ENCODE measurements at places on chromosomes 2 and 18.

GRCh38 chr2:102046135-102046986, 54.6 kb downstream of the IL1R2 start:
- no peak for DNase-seq

DNA sequence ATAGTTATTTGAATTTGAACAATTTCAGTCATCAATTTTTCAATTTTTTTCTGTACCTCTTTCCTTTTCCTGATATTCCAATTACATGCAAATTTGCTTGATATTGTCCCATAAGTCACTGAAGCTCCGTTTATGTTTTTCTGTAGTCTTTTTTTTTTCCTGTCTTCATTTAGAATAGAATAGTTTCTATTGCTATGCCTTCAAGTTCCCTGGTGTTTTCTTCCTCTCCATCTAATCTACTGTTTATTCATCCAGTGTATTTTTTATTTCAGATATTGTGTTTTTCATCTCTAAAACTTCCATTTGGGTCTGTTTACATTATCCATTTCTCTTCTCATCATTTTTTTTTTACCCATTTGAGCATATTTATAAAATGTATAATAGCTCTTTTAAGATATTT, 8.0 kb upstream of the EIF2AK2 start:
- DNase-seq, result no peak

GRCh38 chr2:20483194-20483895, 36.5 kb downstream of the RHOB start:
- DNase-seq, result no peak

DNA sequence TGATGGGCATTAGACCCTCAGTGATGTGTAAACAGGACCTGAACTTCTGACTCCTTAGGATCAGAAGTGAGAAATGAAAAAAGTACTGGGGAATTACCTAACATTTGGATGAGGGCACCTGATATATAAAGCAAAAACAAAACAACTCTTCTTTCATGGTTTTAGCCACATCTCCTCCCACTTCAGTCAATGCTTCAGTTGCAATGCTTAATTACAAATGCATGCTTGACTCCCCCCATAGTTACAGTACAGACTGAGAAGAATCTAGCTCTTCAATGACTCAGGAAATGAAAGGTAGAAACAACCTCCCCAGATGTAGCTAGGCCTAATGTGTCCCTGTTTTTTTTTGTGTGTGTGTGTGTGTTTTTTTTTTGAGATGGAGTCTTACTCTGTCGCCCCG, 276.8 kb upstream of the POU3F3 start:
- DNase-seq, result no peak

GRCh38 chr2:72062336-72062735, 85.3 kb downstream of the CYP26B1 start:
- DNase-seq, result no peak
